Urothelium cell line (cell line): ENCODE measurements at places on chromosomes 1 and 21.

DNA sequence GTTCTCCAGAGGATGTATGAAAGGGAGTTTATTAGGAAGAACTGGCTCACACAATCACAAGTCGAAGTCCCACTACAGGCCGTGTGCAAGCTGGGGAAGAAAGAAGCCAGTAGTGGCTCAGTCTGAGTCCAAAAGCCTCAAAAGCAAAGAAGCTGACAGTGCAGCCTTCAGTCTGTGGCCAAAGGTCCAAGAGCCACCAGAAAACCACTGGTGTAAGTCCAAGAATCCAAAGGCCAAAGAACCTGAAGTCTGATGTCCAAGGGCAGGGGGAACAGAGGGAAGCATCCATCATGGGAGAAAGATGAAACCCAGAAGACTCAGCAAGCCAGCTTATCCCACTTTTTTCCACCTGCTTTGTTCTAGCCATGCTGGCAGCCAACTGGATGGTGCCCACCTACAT is 21.4 kb upstream of the CEP350 start:
- DNase-seq: no peak

GRCh38 chr1:1966071-1966740 is 37.4 kb downstream of the CFAP74 start:
- DNase-seq: no peak

GRCh38 chr1:183467687-183468086 is 4.6 kb upstream of the SMG7 start:
- no peak for DNase-seq

GRCh38 chr21:36255663-36256062 is 64.3 kb upstream of the MORC3 start:
- DNase-seq: no peak

DNA sequence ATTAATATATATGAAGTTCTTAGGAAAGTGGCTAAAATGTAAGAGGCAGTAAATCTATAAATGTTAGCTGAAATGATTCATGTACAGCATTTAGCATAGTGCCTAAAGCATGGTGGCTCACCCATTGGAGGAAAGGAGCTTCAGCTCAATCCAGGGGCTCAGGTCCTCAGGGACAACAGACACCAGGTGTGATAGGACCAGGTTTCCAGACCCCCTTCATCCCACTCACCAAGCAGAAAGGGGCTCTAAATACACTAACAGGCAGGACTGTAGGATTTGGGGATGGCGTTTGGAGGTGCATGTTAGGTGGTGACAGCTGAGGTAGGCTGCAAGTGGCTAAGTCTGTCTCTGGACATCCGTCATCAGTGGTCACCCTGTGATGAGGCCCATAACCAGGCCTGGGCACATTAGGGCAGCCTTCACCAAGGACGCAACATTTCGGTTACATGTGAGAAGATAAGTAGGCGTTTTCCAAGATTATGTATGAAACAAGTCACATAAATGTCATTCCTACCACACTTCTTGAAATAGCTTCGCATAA is 233.1 kb downstream of the C1orf94 start:
- no peak for DNase-seq

- no peak for DNase-seq
These were observed 304.7 kb upstream of the USP25 start for GRCh38 chr21:15425049-15425448.

DNA sequence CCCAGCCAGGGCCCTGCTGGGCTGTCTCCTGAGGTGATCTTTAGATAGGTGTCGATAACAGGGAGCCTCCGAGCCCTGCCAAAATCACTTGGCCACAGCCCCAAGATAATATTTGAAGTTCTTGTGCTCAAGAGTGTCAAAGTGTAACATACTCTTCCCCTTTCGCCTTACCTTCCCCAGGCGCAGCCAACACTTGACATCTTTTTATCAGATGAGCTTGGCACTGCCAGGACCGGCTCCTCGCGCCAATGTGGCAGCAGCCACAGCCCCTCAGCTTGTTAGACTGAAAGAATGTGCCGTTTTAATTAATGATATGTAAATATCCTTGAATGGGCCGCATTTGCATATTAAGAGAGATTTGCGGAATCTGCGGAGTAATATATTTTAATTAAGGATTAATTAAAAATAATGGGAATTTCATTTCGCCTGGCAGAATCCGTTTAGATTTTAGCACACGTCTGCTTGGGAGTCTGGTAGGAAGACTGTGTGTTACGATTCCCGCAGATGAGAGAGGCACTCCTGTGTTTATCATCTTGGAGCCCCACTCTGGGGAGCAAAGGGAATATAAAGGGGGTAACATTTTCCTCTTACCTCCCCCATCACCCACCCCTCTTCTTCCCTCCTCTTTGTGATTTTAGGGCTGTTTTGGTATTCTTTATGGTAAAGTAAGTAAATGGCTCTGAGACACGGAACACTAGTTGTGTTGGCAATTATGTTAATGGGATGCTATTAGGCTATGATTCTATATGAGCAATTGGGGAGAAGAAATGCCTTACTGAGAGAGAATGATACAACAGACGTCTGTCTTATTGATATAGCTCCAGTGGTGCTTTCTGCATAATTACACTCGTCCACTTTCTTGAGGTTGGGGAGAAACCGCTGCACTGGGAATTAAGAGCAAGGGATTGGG is 109.8 kb downstream of the PBX1 start:
- no peak for DNase-seq
